ENCODE measurements at places on chromosomes 4 and X. TPM values are rescaled to one million over a fixed set of nuclear protein-coding genes. Genes with fewer than 3 reads are reported as not detected.
A peak's percentile ranks its signal among the peaks of the same experiment; 100 is the strongest.

EXOC1L gene
- total RNA-seq, result not detected

HHIP gene
- 4.0 TPM for total RNA-seq

TBC1D25 gene
- 13.1 TPM for total RNA-seq

PLS3 gene
- total RNA-seq, result 313 TPM

WDR17 gene
- total RNA-seq, result 2.0 TPM

TEX13D gene
- not detected for total RNA-seq

PDCL2 gene
- not detected for total RNA-seq

GRCh38 chr4:8597319-8597718 is 4.8 kb downstream of the CPZ start:
- DNase-seq, result no peak

DNA sequence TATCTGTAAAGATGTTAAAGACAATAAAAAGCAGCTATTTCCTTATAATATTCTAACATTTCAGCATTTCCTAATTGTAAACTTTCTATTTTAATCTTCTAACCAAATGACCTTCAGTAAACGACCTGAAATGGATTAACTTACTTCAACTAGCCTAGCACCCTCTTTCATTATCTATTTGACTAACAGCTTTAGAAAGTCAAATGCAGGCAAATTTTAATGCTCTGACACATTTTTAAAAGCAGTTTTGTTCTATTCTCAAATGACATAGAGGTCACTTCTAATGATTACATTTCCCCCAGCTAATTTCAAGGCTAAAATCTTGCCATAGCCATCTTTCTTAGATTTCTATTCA is 41.9 kb downstream of the SLC7A11 start:
- no peak for DNase-seq

- no peak for DNase-seq
Measured at GRCh38 chrX:55697381-55697780, 20.2 kb upstream of the RRAGB start.

DNA sequence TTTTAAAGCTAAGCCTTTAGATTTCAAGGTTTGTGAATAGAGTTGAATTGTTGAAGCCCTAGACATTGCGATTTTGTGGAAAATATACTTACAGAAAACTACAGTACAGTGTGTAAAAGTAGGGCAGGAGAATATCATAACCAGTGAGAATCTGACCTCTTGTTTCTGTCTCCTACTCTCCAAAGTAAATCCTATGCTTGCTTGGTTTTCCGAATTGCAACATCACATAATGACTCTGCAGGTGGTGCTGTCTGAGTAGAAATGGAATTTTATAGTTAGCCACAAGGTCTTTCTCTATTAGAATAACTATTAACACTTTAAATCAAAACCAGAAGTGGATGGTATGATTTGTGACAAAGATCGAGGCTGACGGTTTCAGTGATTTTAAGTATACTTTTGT is 505.6 kb downstream of the RAPGEF2 start:
- DNase-seq, result peak; percentile 44

DNA sequence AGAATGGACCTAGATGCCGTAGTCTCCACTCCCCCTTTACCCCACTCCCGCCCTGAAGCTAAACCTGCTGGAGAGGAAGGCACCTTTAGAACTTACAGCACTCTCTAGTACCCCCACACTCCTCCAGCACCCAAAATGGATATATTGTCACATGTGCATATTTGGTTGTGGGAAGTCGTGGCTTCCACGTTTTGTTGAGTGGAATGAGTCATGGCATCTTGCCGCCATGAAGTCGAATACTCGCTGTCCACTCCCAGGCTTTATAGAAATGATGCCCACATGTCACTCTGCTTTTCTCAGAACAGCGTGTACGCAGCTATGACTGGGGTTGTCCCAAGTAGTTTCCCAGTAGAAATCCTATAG is 545 bp downstream of the ABCE1 start:
- DNase-seq, result peak; percentile 64

- DNase-seq, result peak; percentile 73
Measured at GRCh38 chr4:23945451-23946017, 55.7 kb upstream of the PPARGC1A start.

DNA sequence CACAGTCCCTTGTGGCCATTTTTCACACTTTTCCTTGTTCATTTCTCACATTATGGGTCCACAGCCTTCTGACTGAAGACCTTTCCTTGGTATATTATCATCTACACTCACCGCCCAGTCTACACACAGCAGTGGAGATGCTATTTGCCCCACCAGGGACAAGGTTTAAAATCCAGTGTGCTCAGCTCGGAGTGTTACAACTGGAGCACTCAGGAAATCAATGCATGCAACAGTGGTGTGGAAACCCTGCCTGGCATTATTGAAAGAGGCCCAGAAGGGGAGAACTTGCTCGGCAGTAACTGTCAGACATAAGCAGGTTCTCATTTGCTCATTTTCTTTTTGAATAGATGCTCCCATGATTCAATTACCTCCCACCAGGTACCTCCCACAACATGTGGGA is 340.9 kb downstream of the DHRSX start:
- no peak for DNase-seq

GRCh38 chr4:159162576-159162975 is 59.7 kb downstream of the RAPGEF2 start:
- DNase-seq, result no peak

DNA sequence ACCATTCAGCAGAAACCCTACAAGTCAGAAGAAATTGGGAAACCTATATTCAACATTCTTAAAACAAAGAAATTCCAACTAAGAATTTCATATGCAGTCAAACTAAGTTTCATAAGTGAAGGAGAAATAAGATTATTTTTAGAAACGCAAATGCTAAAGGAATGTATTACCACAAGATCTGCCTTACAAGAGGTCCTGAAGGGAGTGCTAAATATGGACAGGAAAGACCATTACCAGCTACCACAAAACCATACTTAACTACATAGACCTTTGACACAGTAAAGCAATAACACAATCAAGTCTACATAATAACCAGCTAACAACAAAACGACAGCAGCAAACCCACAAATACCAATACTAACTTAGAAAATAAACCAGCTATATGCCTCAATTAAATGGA is 169.3 kb upstream of the FGF16 start:
- DNase-seq, result no peak

- no peak for DNase-seq
Measured at GRCh38 chr4:167088115-167088514, 146.2 kb downstream of the SPOCK3 start.

DNA sequence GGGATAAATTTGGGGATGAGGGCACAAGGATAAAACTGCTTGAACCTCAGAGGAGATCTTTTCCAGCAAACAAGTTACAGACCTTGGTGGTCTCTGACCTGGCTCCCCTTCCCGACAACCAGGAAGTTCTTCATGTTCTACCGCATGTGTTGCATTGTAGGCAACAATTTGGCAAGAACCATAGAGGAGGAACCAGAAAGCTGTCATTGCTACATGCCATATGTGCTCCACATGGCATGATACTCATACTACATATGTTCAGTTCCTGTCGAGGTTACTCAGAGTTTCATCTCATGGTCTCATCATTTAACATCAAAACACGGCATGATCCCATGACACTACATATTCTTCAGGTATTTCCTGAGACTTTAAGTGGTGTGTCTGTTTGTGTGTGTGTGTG is 235.9 kb downstream of the OR13H1 start:
- no peak for DNase-seq

- DNase-seq, result no peak
Measured at GRCh38 chr4:10115271-10115796, 1.3 kb downstream of the WDR1 start.

- no peak for DNase-seq
Measured at GRCh38 chr4:150971901-150972300, 43.2 kb downstream of the LRBA start.

All from astrocyte (in vitro differentiated cells and primary cell).